Hematopoietic multipotent progenitor cell treated with erythropoietin and hydrocortisone succinate and interleukin-3 and kit ligand, for 15 days (in vitro differentiated cells): ENCODE measurements at places on chromosomes 11 and 22.

- no peak for DNase-seq
Measured at GRCh38 chr22:31106731-31107177, 614 bp downstream of the SELENOM start.

DNA sequence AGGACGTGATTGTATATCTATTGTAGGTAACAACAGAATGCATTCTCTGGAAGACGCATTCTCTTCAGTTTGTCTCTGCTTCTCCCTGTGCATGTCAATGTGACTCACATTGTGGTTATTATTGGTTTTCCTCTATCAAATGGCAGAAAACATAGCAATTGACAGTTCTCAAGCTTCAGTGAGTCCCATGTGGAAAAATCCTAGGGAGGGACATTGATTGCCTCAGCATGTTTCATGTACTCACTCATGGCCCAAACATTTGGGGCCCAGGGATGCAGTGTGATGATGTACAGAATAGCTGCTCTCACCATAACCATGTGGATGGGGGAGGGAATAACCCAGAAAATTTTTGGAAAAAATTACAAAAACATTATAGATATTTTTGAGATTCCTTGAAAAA, 9.3 kb upstream of the ARL14EP start:
- DNase-seq: no peak

- no peak for DNase-seq
Measured at GRCh38 chr11:47106798-47107411, 69.8 kb downstream of the ARFGAP2 start.

DNA sequence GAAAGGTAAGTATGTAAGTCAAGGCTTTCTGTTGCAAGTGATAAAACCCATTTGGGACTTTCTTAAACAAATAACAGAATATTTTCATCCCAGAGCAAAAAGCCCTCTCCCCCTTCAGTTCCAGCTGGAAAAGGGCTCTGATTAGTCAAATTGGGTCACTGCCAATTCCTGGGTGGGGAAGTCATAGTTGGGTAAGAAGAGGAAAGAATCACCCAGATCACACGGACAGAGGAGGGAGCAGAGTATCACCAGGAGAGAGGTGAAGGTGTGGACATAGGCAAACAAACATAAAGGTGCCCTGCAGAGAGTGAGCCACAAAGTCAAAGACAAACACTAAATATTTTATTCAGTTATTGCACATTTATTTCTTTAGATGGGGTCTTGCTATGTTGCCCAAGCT, 36.3 kb upstream of the SORL1 start:
- DNase-seq: no peak

GRCh38 chr11:72900013-72900412, 85.8 kb downstream of the ATG16L2 start:
- no peak for DNase-seq

GRCh38 chr22:30118291-30118690, 38.0 kb downstream of the HORMAD2 start:
- no peak for DNase-seq

DNA sequence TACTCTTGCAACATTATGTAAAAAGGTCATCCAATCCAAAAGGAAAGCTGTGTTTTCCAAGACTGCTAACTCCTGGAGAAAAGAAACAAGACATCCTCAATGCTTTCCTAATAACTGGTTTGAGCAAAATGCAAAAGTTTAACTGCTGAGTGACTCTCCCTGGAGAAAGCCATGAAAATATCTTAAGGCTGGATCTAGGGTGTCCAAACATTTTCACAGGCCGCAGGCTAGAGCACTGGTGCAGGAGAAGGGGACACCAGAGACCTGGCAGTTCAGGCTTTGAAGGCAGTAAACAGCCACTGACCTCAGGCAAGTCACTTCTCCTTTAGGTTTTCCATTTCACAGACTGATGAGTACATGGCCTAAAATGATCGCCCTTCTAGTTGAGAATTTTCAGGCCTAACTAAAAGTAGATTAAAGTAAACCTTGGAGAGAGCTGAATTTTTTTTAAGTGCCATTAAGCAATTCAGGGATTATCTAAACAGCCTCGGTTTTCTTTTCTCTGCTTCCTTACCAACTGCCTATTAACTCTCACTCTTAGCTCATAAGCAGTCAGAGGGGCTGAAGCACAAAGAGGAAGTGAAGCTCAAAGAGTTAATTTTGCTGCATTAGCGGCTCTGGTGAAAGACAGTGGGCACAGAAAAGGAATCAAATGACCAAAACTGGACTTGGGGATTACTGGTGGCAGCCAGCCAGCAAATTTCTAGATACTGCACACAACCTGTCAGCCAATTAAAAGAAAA, 2.3 kb downstream of the CHKA start:
- DNase-seq: no peak

- no peak for DNase-seq
Measured at GRCh38 chr11:12076840-12077534, 33.4 kb upstream of the MICAL2 start.

DNA sequence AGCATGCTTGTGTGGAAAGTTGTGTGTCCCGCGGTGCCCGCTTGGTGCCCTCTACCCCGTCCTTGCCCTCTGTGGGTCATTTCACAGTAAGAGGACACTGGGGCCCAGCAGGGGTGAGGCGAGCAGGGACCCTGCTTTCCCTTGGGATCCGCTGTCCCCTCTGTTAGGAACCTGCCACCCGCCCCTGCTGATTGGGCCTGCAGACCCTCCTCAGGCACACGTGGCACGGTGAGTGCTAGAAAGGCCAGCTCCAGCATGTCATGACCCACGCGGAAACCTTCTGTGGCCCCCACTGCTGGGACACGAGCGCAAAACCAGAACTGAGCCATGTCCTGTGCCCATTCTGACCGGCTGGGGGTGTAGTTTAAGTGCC, 353.1 kb downstream of the TBC1D22A start:
- no peak for DNase-seq

DNA sequence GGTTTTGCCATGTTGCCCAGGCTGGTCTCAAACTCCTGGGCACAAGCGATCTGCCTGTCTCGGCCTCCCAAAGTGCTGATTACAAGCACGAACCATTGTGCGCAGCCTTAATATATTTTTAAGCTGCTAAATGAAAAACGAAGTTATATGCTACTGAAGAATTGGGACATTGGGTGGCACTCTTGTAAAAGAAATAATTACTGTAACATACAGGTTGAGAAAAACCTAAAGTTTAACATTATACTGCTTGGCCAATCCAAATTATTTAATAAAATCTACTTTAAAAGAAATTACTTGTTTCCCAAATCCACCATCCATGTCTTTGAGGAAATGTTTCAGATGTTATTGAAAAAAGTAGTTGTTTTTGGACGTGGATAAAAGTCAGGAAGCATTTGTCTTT, 37.9 kb upstream of the ARHGAP32 start:
- DNase-seq: no peak

- no peak for DNase-seq
Measured at GRCh38 chr11:7595016-7595866, 78.1 kb downstream of the CYB5R2 start.

DNA sequence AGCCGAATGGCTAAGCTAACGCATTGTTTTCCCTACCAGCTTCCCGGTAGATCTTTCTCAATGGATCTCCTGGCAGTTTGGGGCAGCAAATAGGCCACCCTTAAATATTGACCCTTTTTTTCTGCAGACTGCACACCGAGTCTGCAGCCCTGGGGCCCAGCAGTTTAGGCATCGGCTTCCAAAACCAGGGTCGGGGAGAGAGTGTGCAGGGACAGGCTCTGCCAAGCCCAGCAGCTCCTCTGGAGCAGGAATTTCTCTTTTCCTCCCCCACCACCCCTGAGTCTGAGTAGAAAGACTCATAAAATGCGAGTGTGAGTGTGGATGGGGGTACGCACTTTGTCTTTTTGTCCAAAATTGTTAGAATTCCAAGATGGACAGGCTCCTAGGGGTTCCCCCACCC, 113.2 kb downstream of the FEZ1 start:
- DNase-seq: no peak

GRCh38 chr22:48653306-48653705, 1174.4 kb downstream of the BRD1 start:
- DNase-seq: no peak

DNA sequence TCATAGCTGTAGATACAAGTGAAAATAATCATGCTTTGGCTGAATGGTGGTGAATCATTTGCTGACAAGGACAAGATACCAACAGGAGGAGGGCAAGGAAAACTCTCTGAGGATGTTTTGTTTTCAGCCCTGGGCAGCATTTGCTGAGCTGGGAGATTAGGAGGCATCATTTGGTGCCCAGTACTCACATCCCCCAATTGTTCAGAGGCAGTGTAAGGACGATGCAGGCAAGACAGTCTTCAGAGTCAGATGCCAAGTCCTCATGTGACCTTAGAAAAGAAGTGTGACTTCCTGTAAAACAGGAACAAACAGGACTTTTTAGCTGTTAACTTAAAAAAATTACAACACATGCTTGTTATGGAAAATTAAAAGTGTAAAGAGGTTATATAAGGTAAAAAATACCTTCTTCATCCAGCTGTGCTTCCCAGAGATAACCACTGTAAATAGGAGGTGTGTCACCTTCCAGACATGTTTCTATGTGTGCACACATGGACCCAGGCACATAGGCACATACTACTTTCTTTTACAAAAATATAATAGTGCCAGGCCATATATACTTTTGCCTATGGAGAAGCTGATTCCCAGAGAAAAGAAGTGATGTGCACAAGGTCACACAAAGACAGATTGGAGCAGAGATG, 18.0 kb downstream of the CNTF start:
- DNase-seq: no peak

DNA sequence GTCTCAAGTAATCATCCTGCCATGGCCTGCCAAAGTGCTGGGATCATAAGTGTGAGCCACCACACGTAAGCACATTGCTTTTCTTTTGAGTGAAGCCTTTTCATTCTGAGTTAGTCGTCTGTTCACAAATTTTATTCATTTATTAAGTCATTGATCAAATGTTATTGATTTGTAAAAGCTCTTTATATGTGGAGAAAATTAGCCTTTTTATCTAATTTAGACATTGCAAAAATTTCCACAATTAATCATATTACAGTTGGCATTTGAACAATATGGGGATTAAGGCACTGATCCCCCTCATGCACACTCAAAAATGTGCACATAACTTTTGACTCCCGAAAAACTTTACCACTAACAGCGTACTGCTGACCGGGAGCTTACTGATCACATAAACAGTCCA, 7.5 kb upstream of the EMID1 start:
- no peak for DNase-seq

DNA sequence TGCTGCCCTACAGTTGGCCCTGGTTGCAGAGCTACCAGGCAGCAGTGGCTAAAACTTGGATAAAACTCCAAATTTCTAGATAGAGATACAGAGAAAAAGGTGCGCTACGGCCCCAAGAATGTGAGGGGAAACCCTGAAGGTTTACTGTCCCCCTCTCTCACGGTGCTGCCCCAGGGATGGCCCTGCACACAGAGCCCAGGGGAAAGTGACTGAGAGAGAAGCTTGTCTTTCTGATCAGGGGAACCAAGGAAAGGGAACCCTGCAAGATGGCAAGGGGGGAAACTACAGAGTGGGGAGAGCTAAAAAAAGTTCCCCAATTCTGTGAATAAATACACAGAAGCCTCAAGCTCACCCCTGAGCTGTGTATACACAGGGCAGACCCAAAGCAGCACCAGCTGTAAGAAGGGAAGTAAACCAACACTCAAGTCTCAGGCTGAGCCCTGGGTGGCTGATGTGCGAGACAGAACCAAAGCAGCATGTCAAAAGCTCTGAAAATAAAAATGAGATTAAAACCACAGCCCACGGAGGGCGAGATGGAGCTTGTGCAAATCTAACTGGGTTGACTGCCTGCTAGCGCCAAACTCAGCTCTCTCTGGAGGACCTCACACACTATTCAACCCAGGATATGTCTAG, 22.1 kb downstream of the GNB1L start:
- no peak for DNase-seq

GRCh38 chr11:45671246-45672171, 6.1 kb upstream of the CHST1 start:
- DNase-seq: no peak

DNA sequence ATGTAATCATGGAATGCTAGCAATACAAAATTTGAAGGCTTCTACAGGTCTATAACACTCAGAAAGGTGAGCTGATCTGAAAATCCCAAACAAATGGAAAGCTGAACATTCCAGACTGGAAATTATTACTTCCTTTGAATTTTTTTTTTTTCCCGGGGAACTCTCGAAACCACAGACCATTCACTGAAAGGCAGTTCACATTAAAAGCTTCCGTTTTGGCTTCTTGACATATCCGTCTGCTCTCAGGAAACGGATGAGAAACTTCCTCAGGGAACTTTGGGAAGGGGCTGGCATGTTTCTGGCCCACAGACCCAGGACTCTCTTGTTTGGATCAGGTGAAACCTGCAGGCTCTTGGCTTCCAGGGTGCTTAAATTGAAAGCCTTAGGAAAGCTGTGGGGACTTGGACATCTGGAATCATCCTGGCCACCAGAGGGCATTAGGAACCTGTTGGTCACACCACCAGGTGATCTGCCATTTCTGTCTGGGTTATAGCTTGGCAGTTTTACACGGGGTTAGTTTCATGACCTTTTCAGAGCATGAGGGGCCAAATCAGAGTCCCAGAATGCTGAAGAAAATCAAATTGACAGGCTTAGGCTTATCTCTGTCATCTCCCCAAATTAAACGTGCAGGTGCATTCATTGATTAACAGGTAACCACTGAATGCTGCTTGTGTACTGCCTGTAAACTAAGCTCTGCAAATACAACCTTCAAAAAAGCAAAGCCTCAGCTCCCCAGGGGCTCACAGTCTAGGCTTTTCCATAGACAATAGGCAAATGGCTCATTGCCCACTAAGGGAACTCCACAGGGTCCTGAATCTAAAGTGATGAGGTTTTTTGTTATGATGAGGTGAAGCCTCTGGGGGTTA, 22.7 kb upstream of the GRAMD1B start:
- DNase-seq: no peak

- DNase-seq: no peak
Measured at GRCh38 chr11:86416494-86416893, 41.8 kb downstream of the CCDC81 start.

DNA sequence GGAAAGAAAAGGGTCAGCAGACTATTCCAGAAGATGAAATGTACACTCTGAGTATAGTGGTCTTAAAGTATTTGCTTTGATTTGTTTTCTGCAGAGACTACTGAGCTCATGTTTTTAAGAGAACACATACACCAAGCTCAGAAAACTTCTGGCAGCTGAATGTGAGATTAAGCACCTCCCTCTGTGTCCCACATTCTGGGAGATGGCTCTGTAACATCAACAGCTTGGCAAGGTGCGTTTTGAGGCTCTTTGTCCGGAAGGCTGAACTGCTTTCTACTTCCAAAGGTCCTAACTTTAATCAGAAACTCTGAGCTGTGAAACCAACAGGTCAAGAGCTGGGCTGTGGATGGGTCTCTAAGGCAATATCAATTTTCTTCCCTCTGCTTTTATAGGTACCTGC, 36.4 kb upstream of the GLYAT start:
- no peak for DNase-seq

- no peak for DNase-seq
Measured at GRCh38 chr11:110711448-110711775, 825 bp downstream of the ARHGAP20 start.
